ENCODE measurements at places on chromosomes 6 and 20. TPM values are rescaled to one million over a fixed set of nuclear protein-coding genes. Genes with fewer than 3 reads are reported as not detected.

DNA sequence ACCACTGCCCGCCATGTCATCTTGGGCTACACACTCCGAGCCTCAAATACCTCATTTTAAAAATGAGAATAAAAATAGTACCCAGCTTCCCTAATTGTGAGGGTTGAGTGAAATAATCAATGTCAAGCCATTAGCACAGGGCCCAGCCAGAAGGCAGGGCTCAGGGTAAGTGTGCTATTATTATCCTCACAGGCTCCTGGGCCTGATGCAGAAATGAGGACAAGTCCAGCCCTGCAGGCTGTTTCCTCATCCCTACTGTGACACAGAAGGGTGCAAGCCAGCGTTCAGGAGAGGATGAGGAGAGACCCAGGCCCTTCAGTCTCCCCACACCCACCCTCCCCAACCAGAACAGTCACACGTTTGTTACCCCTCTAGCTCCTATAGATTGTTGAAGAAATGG, 4.0 kb downstream of the DLK2 start:
- no peak for DNase-seq

- no peak for DNase-seq
Measured at GRCh38 chr6:82094166-82094806, 153.3 kb downstream of the IBTK start.

Gene SIRPA
- total RNA-seq = 1.8 TPM

Gene TFAP2D
- not detected for total RNA-seq

- DNase-seq = no peak
Measured at GRCh38 chr20:52346797-52347196, 155.2 kb upstream of the ZFP64 start.

DNA sequence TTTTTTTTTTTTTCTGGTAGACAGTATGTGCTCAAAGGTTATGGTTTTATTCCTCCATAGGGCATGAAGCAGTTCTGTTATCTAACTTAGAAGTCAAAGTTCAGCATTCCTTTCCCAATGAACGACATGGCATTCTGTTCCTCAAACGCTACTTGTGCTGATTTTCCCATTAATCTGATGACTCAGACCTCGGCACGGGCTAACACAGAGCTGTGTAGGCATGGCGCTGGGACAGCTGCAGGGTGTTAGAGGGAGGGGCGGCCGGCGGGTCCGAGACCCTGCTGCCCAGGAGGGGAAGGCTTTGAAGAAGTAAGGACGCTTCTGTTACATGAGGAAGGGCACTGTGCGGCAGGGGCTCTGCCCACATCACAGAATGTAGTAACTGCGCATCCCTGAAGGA, 93.6 kb upstream of the AGPAT4 start:
- no peak for DNase-seq

DNA sequence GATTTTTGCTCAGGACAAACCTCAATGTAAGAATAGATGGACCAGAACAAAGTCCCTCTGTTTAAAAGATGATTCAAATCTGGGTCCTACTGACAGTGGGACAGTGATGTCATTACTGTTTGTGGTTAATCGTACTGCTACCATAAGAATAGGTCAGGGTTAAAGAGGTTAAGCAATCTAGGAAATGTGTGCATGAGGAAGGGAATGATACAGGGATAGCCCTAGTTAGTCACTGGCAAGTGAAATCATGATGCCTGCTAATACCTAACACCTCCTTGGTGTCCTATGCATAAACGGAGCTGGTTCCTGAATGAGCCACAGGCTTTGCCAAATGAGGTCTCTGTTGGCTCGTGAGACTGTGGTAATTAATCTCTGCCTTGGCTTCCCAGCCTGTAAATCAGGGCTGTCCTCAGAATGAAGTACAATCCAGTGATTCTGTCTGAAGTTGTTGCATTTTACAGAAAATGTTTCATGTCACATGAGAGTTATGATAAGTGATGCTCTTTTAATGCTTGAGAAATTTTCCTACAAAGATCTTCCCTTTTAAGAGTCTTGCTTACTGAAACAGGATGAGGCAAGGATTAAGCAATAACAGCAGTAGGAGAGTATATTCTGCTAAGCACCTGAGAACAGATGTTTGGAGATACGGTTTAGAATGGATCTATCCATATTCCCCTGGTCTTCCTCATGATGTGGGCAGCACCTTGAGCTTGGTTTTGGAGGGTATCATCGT, 3.8 kb downstream of the MEP1A start:
- no peak for DNase-seq

DNA sequence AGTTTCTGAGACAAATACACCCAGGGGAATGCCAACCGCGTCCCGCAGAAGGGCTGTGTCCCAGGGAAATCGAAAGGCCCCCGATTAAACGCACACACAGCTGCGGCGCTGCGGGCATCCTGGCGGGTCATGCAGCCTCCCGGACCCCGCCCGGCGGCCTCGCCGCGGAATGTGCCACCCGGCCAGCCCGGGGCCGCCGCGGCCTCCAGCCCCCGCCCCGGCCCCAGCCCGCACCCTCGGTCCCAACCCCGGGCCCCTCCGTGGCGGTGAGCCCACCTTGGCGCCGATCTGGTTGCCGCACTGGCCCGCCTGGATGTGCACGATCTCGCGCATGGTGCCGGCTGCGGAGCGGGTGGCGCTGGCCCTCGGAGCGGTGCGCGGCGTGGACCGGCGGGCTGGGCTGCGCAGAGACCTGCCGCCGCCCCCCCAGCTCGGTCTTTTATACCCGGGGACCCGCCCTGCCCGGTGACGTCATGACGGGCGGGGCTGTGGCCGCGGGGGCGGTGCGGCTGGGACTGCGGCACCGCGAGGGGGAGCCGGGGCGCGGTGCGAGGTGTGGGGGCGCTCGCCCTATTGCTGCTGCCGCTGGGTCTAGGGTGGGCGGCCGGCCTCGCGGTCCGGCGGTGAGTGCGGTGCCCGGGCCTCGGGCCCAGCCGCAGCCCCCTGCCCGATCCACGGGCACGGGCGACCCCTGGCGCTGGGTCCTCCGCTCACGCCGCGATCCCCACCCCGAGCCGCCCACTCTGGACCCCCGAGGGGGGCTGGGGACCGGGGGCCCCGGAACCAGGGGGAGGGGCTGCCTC, at the start of gene TUBB2A:
Gene TUBB2A (minus strand): TSS at position 414 of the 803 bp plus-strand sequence. CDS start 81 bp downstream, at position 333.
- peak; percentile 95 for DNase-seq

DNA sequence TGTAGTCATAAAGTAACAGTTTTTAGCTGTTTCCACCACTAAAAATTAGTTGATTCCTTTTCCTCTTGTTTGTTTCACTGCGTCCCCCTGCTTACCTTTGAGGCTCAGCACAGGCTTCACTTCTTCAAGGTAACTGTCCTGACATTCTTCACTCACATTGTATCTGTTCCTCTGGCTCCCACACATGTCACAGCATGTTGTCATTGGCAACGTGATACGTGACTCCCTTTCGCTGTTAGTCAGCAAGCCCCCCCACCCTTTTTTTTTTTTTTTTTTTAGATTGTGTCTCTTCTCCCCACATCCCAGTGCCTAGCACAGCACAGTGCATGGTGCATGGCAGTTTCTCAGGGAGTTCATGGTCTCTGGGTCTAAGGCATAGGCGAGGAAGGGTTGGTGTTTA, 13.3 kb downstream of the VAPB start:
- DNase-seq = no peak

DNA sequence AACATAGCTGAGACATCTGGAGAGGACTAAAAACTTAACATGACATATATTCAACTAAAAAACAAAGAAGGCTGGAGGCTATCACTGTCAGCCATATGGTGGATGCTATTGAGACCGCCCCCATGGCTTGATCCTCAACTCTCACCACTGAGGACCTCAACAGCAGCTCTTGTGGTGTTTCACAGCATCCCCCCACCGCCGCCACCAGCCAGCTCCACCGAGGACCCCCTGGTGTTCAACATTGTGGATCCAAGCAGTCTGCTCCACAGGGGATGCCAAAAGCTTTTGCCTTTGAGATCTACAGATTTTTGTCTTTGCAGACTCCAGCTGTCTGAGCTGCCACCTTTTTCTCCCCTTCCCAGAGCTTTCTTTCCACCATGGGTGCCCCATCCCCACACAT, 64.6 kb downstream of the NUS1 start:
- DNase-seq = no peak

Gene FAM209B
- 2.2 TPM for total RNA-seq

Gene SLX4IP
- total RNA-seq = 6.6 TPM

DNA sequence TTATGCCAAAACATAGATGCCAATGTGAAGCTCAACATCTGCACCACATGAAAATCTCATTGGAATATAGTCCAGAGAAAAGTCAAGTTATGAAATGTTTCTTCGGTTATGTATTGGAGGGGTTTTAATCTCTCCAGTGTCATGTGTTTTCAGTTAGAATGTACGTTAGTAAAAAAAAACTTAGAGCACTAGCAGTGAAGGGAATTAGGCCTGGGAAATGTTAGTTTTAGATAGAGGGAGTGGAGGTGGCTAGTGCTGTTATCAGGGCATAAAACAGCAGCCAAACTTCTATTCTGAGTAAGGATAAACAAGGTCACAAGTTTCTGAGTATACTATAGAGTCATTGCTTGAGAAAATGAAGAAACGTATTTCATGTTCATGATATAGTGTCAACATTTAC, 42.9 kb downstream of the HDGFL1 start:
- no peak for DNase-seq

DNA sequence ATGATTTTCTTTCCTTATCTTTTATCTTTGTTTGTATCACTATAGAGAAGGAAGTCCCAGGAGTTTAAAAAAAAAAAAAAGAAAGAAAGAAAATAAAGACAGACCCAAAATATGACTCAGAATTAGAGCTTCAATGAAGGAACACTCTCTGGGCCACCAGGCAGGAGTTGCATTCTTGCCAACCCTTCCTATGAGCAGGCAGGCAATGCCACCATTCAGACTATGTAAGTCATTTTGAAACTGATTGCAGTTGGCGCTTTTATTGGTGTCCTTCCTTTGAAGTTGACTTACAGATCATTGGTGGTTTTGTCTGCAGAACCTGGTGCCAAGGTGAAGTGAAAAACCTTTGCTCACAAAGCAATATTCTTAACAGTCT, 50.3 kb downstream of the MYB start:
- no peak for DNase-seq

Gene PAK5
- not detected for total RNA-seq

Gene PLCB1
- 9.5 TPM for total RNA-seq

GRCh38 chr6:170184316-170184715, 106.6 kb downstream of the DLL1 start:
- DNase-seq = no peak

DNA sequence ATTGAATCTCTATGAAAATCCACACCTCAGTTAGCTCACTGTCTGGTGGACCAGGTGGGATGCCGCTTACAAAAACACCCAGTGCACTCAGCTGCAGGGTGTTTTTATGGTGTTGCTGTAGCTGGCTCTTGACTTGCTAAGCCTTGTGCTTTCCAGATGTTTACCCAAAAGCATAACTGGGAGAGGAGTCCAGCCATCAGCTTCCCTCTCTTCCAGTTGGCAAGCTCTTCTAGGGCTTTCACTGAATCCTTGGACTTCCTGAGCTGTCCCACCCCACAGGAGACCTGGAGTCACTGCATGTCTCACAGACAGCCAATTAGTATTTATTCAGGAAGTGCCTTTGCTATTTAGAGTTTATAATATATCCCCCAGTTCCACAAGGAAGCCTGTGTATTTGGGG, 210.9 kb downstream of the FNDC1 start:
- no peak for DNase-seq

- DNase-seq = no peak
Measured at GRCh38 chr6:125836466-125836865, 45.7 kb downstream of the NCOA7 start.

Gene ZNF335
- 62.5 TPM for total RNA-seq

Gene TOX2
- total RNA-seq = 0.64 TPM

Gene SLC17A1
- 0.19 TPM for total RNA-seq

DNA sequence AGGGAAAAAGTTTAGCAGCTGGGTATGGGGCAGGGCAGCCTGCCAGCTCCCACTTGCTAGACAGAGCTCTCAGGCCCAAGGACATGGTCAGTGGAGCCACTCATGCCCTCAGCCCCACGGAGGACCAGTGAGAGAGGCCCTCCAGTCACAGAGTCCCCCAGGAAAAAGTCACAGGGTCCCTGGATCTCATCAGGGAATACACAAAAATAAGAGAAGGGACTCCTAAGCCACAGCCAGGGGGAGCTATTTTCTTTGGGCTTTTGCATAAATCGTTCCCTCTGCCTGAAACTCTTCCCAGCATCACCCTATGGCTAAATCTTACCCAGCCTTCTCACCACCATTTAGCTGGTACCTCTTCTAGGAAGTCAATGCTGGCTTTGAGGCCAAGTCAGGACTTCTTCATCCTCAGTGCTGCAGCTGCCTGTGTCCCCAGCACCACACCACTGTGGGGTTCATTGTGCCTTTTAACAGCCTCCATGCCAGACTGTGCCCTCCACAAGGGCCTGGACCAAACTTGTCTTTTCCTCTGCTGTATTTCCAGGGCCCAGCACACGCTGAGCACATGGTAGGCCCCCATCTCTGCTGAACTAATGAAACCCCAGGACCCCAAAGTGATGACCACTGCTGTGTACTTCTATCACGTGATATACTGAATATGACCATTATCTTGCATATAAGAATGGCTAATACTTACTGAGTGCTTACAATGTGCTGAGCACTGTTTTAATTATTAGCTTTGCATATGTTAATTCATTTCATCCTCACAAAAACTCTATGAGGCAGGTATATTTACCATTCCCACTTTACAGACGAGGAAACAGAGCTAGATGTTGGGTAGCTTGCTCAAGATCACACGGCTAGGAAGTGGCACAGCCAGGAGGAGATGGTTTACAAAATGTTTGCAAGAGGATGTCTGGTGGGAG, 2.0 kb downstream of the ZNF335 start:
- no peak for DNase-seq

All from CD4-positive, alpha-beta memory T cell (primary cell).